ENCODE measurements at places on chromosomes 3 and 15.

DNA sequence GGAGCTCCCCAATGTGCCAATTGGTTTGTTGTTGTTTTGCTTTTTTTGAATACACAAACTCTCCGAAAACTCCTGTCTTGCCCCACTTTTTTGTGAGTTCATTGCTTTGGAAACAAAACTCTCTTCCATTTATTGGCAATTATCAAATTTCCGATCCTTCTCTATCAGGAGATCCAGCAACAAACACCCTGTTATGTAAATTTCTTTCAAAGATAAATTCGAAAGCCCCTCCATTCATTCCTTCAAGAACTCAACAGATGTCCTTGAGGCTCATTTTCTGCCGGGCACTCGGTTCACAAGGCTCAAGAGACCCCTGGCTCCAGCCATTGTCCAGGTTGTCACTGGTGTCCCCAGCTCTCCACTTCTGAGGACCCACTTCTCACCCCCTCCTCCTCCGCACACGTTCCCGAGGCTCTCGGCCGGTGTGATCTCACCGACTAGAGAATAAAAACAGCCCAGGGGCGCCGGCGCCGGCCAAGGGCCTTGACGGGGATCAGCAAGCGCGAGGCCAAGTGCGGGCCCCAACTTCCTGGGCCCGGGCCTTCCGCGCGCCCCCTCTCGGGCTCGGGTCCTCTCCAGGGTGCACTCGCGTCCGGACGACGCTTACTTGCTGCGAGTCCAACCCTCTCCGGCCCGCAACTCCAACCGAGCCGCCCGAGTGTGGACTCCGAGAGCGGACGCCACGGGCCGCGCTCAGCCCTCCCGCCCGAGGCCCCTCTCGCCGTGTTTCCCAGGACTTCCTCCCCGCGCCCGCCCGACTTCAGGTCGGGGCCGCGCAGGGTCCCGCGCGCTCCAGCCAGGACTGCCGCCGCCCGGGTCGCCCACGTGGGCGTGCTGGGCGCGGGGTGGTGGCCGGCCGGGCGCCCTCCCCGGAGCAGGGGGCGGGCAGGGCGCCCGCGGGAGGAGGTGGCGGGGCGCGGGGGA is 533 bp upstream of the SMAD3 start:
- H3K27ac ChIP-seq = peak overlapping the region; percentile 93
- H3K4me1 ChIP-seq = peaks cover 8% of the 10 kb centered on the region
- DNase-seq = no peak
- no peaks in the 10 kb centered on the region for H3K27me3 ChIP-seq
- H3K4me3 ChIP-seq = peak overlapping the region; percentile 56

GRCh38 chr3:183536238-183536880 is 19.1 kb downstream of the KLHL6 start:
- H3K4me3 ChIP-seq = no peak overlapping the region
- no peaks in the 10 kb centered on the region for H3K36me3 ChIP-seq
- peaks cover 2% of the 10 kb centered on the region for H3K4me1 ChIP-seq
- peak overlapping the region; percentile 60 for H3K27ac ChIP-seq
- no peaks in the 10 kb centered on the region for H3K27me3 ChIP-seq

DNA sequence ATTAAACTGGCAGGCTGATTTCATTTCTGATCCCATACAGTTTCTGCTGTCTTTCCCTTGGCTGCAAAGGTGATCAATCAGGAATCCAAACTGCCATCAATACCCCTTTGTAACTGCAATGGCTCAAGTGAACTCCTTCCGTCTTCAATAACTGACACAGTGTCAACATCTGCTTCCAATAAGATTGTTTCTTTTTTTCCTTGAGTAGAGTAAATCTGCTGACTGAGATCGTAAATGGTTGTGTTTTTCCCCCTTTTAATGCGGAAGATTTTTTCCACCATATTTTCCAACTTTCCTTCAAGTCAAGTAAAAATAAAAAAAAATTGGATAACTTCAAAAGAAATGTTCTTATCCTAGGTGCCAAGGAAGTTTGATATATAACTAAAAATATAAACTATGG is 48.7 kb downstream of the VGLL3 start:
- no peak overlapping the region for H3K4me3 ChIP-seq
- no peak overlapping the region for H3K27ac ChIP-seq
- no peaks in the 10 kb centered on the region for H3K27me3 ChIP-seq
- H3K36me3 ChIP-seq = no peaks in the 10 kb centered on the region

DNA sequence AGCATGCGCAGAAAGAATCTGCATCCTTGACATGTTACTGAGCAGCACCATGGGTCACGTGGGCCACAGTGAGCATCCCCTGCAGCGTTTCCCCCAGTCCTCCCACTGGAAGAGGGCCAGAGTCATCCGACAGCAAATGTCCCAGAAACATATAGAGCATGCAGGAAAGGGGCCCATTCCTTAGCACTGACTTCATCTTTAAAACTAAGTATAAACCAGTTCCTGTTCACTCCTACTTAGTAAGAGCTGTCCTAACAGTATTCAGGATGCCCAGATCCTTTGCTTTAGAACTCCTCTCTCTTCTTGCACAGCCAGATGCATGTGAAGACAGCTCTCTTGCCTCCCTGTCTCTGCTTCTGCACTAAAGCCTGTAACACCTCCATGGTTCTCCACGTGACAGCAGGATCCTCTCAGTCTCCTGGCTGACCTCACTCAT is 79.3 kb upstream of the OXTR start:
- H3K36me3 ChIP-seq = no peaks in the 10 kb centered on the region
- DNase-seq = no peak
- no peaks in the 10 kb centered on the region for H3K4me1 ChIP-seq
- H3K27me3 ChIP-seq = no peaks in the 10 kb centered on the region

GRCh38 chr3:51622868-51623267 is 48.2 kb upstream of the TEX264 start:
- H3K4me1 ChIP-seq = peaks cover 13% of the 10 kb centered on the region
- no peaks in the 10 kb centered on the region for H3K27me3 ChIP-seq
- H3K36me3 ChIP-seq = no peaks in the 10 kb centered on the region
- no peak overlapping the region for H3K27ac ChIP-seq
- no peak overlapping the region for H3K4me3 ChIP-seq

GRCh38 chr3:161905520-161906132 is 409.0 kb downstream of the OTOL1 start:
- DNase-seq = no peak
- H3K36me3 ChIP-seq = no peaks in the 10 kb centered on the region
- no peak overlapping the region for H3K4me3 ChIP-seq
- H3K27ac ChIP-seq = no peak overlapping the region
- no peaks in the 10 kb centered on the region for H3K4me1 ChIP-seq

- no peak for DNase-seq
- H3K4me1 ChIP-seq = peaks cover 6% of the 10 kb centered on the region
- H3K36me3 ChIP-seq = no peaks in the 10 kb centered on the region
- no peaks in the 10 kb centered on the region for H3K27me3 ChIP-seq
Measured at GRCh38 chr3:61669668-61670299, 108.4 kb downstream of the PTPRG start.

DNA sequence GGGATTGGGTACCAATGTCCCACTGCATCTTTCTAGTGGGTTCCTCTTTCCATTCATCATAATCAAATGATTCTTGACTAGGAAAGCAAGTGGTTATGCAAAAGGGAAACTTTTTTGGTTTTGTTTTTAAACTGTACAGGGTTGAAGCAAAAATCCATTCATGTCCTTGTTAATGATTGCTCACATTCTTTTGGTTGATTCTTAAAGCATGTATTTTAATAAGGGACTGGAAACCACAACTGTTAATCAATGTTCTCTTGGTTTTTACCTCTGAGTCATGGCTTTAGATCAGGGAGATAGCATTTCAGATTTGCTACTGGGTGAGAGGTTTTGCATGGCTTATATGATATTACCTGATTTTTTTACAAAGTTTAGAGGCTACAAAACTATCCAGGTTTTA is 371.7 kb upstream of the RGMA start:
- no peaks in the 10 kb centered on the region for H3K27me3 ChIP-seq
- H3K27ac ChIP-seq = no peak overlapping the region
- H3K36me3 ChIP-seq = no peaks in the 10 kb centered on the region
- no peak for DNase-seq
- no peaks in the 10 kb centered on the region for H3K4me1 ChIP-seq

- H3K27ac ChIP-seq = peak overlapping the region; percentile 35
- H3K4me3 ChIP-seq = no peak overlapping the region
- H3K36me3 ChIP-seq = no peaks in the 10 kb centered on the region
- no peaks in the 10 kb centered on the region for H3K27me3 ChIP-seq
- H3K4me1 ChIP-seq = peaks cover 18% of the 10 kb centered on the region
Measured at GRCh38 chr15:74777769-74778598, 3.9 kb upstream of the CSK start.

- H3K4me3 ChIP-seq = no peak overlapping the region
- DNase-seq = no peak
- H3K36me3 ChIP-seq = peaks cover 22% of the 10 kb centered on the region
- no peaks in the 10 kb centered on the region for H3K4me1 ChIP-seq
- no peak overlapping the region for H3K27ac ChIP-seq
Measured at GRCh38 chr15:77480859-77481633, 60.4 kb downstream of the HMG20A start.

DNA sequence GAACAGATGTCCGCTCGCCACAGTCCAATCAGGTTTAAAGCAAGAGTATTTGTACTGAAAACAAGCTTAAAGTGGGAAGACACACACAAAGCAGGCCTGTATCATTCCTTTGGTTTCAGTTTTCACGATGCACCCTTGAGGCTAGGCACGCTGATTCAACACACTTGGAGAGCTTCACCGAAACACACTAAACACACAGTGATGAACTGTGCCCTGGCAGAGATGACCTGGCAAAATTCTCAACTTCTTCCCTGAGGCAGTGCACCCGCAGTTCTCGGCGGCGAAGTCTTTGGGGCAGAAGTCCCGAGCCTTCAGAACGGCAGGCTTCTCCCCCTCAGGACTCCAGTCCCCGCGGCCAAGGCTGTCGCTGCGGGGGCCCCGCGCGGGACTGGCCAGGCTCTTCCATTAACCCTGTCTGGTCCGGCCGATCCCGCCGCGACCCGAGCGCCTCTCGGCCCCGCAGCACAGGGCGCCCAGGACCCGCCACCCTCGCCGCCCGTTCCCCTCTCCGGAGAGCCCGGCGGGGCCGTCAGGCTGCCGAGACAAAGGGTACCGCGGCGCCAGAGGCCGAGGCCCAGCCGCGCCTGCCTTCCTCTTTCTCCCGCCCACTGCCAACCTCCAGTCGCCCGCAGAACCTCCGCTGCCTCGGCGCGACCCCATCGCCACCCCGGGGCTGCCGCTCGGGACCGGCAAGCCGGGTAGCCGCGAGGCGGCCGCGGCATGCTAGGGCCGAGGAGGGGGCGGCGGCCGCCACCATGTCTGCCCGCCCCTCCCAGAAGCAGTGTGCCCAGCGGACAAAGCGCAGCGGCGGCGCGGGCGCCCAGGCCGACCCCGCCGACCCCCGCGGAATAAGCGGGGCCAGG is 792 bp downstream of the GABPB1 start:
- H3K36me3 ChIP-seq = no peaks in the 10 kb centered on the region
- peak overlapping the region; percentile 96 for H3K4me3 ChIP-seq
- peak; percentile 81 for DNase-seq
- H3K4me1 ChIP-seq = no peaks in the 10 kb centered on the region

- no peak for DNase-seq
- peaks cover 6% of the 10 kb centered on the region for H3K4me1 ChIP-seq
- H3K27ac ChIP-seq = no peak overlapping the region
- H3K4me3 ChIP-seq = no peak overlapping the region
- H3K36me3 ChIP-seq = peaks cover 11% of the 10 kb centered on the region
- H3K27me3 ChIP-seq = no peaks in the 10 kb centered on the region
Measured at GRCh38 chr3:16334909-16335308, 69.9 kb downstream of the OXNAD1 start.

- H3K36me3 ChIP-seq = peaks cover 27% of the 10 kb centered on the region
- H3K27me3 ChIP-seq = no peaks in the 10 kb centered on the region
- no peaks in the 10 kb centered on the region for H3K4me1 ChIP-seq
- H3K4me3 ChIP-seq = no peak overlapping the region
Measured at GRCh38 chr3:183653209-183654064, 18.0 kb downstream of the KLHL24 start.

DNA sequence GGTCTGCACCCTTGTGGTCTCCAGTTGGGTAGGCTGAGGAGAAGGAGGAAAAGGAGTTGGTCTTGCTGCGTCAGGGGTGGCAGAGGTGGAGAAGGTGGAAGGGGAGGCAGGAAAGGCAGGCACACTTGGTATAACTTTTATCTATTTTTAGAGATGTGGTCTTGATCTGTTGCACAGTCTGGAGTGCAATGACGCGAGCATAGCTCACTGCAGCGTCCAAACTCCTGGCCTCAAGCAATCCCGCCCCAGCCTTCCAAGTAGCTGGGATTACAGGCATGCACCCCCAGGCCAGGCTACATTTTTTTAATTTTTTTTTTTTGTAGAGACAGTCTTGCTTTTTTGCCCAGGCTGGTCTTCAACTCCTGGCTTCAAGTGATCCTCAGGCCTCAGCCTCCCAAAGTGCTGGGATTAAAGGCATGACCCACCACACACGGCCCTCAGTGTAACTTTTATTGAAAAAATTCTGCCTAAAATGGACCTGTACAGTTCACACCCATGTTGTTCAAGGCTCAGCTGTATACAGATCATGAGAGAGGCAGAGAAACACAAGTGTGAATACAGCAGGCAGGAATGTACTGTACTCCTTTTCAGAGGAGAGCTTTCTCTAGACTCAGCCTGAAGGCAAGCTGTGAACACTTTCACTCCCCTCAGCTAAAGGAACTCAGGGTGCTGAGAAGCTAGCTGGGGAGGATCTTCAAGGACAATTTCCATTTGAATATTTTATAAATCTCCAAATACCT is 2.1 kb upstream of the RHOV start:
- H3K27me3 ChIP-seq = no peaks in the 10 kb centered on the region
- H3K36me3 ChIP-seq = no peaks in the 10 kb centered on the region
- no peak overlapping the region for H3K27ac ChIP-seq
- no peak overlapping the region for H3K4me3 ChIP-seq

GRCh38 chr3:25663347-25663868 is 1.3 kb downstream of the TOP2B start:
- peak overlapping the region; percentile 97 for H3K4me3 ChIP-seq
- H3K36me3 ChIP-seq = no peaks in the 10 kb centered on the region
- DNase-seq = peak; percentile 75
- H3K27ac ChIP-seq = peak overlapping the region; percentile 98
- H3K4me1 ChIP-seq = peaks cover 9% of the 10 kb centered on the region

- no peak overlapping the region for H3K27ac ChIP-seq
- H3K27me3 ChIP-seq = no peaks in the 10 kb centered on the region
- no peaks in the 10 kb centered on the region for H3K36me3 ChIP-seq
- no peak for DNase-seq
Measured at GRCh38 chr15:81887912-81888311, 157.9 kb downstream of the MEX3B start.

- no peaks in the 10 kb centered on the region for H3K27me3 ChIP-seq
- H3K4me3 ChIP-seq = no peak overlapping the region
- H3K27ac ChIP-seq = no peak overlapping the region
- DNase-seq = no peak
- no peaks in the 10 kb centered on the region for H3K36me3 ChIP-seq
Measured at GRCh38 chr3:42035816-42036482, 55.2 kb upstream of the TRAK1 start.

DNA sequence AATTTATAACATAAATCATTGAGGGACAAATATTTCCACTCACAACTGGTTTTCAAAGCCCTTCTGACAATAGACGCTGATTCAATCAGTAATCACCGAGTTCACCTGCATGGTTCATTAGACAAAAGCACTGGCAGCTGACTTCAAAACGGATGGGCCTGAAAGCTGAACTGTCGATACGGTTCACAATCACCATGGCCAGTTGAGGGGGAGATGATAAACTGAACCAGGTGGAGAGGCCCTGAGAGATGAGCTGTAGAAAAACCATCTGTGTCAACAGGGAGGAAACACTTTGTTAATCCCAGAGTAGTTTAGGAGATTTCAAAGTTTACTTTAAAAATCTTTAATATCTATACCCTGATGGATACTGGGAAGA is 75.0 kb downstream of the PEX5L start:
- H3K4me1 ChIP-seq = no peaks in the 10 kb centered on the region
- no peak for DNase-seq
- H3K36me3 ChIP-seq = no peaks in the 10 kb centered on the region

GRCh38 chr3:24521420-24522145 is 26.9 kb upstream of the THRB start:
- no peaks in the 10 kb centered on the region for H3K27me3 ChIP-seq
- no peaks in the 10 kb centered on the region for H3K36me3 ChIP-seq
- H3K4me3 ChIP-seq = peak overlapping the region; percentile 52
- peak overlapping the region; percentile 60 for H3K27ac ChIP-seq
